SJSA1 (cell line): ENCODE measurements at places on chromosomes 2 and 18. TPM values are rescaled to one million over a fixed set of nuclear protein-coding genes. Genes with fewer than 3 reads are reported as not detected.

- DNase-seq, result no peak
Observed at GRCh38 chr2:182717816-182718215, 1.8 kb downstream of the DNAJC10 start.

DNA sequence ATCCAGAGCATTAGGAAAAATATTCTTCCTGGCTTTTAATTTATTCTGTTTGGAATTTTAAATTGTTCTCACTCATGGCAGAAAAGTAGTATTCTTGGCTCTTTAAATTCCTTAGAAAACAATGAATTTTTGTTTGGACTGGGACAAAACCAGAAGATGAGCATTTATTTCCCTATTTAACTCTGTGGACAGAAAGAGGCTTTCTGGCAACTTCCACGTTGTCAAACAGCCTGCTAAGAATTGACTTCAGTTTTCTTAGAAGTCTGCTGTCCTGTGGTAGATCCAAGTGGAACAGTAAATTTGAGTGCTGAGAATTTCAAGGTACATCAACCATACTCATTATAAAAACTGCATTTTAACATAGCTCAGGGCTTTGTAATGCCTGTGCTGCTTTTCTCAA, 83.8 kb downstream of the MGAT5 start:
- no peak for DNase-seq

Gene PLEKHH2
- total RNA-seq, result 4.5 and 9.4 TPM in 2 replicates

Gene TCF4
- 33.6 and 55.8 TPM in 2 replicates for total RNA-seq

- peak; percentile 23 for DNase-seq
Observed at GRCh38 chr18:75211953-75212750, 1.6 kb downstream of the TSHZ1 start.

DNA sequence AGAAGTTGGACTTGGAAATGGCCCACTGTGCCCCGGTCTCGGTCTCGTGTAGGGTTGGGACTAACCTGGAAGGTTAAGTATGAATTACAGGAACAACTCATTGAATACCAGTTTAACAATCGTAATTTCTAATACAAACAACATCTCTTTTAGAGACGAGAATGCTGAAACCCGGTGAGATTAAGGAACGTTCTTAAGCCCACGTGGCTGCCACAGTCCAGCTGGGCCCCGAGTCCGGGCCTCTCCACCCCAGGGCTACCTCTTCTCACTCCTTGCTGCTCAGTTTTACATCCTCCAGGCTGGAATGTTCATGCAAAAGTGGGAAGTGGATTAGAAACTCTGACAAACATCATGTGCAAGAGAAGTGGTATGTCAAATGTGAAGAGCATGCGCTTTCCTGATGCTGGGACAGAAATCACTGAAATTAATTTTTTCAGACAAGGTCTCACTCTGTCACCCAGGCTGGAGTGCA, 29.4 kb downstream of the NGEF start:
- DNase-seq, result no peak

GRCh38 chr18:11047817-11048216, 101.6 kb downstream of the PIEZO2 start:
- no peak for DNase-seq

DNA sequence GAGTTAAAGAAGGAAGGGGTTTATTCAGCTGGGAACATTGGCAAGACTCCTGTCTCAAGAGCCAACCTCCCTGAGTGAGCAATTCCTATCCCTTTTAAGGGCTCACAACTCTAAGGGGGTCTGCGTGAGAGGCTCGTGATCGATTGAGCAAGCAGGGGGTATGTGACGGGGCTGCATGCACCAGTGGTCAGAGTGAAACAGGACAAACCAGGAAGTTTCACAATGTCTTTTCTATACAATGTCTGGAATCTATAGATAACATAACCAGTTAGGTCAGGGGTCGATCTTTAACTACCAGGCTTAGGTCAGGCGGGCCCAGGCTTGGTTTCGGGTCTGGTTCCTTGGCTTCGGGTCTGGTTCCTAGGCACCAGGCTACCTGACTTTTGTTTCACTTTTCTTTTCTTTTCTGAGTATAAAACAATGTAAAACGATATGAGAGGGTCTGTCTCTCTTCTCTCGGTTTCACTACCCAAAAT, 30.1 kb upstream of the LIPG start:
- DNase-seq, result no peak

Gene MC5R
- not detected in 2 replicates for total RNA-seq

GRCh38 chr2:128941751-128942150, 623.1 kb upstream of the HS6ST1 start:
- no peak for DNase-seq

Gene FAM210A
- total RNA-seq, result 8.0 and 20.2 TPM in 2 replicates

Gene FOXI3
- total RNA-seq, result not detected in 2 replicates

Gene GNAL
- 1.9 and 5.5 TPM in 2 replicates for total RNA-seq

DNA sequence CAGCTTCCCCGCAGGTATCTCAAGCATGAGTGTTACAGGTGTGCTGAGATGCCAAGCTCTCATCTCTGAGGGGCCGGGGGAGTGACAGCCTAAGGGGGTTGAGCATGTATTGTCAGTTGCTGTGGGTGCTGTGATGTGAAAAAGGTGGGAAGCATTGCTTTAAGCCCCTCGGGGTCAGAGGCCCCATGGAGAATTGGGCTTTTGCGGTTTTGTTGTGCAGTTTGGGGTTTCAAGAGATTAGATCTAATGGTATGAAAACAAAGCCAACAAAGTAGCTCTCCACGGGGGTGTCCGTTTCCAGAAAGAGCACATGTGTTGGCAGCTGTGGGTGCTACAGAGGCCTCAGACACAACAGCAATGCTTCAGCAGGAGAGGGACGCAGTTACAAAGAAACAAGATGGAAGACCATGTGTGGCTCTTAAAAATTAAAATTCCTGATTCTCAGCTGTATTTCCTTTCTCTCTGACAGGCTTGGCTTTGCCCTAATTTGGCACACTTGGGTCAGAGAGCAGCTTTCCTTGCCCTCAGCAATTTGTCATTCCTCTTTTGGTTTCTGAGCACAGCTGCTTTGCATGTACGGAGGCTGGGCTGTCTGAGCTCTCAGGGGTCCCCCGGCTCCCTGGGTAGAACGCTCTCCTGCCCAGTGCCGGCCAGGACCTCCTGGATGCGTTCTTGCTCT, 69.9 kb downstream of the TMEM247 start:
- no peak for DNase-seq

DNA sequence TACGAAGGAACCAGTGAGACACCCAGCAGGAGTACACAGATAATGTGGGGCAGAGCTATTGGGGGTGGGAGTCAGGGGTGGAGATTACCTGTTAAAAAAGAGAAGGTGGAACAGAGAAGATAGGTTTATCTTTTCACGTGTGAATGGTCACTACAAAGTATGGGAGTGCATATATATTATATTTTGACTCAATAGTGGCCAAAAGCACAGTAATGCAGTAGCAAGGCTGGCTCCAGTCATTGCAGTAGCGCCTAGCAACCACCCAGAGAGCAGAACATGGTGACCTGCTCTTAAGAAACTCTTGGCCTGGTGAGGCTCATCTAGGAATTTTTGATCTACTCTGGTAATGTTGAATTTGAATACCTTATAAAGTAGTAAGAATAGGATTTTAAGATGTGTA, 1.0 kb downstream of the IMPACT start:
- DNase-seq, result no peak

GRCh38 chr2:10419553-10420257, 28.4 kb downstream of the ODC1 start:
- DNase-seq, result no peak

Gene RFTN2
- total RNA-seq, result 0.16 and 0.21 TPM in 2 replicates

- DNase-seq, result no peak
Observed at GRCh38 chr2:183079139-183079775, 710 bp downstream of the DUSP19 start.

DNA sequence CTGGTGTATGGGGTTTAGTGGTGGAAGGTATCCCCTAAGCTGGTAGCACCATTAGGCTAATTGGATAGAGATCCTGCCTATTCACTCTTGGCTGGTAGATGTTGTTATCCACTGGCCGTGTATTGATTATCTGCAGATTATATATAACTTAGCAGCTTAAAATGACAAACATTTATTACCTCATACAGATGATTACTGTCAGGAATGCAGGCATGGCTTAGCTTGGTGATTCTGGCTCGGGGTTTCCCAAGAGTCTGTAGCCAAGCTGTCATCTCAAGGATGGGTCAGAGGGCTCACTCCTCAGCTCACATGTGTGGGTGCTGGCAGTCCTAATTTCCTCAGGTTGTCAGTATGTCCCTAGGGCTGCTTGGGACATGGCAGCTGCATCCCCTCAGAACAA, 465.8 kb downstream of the PARD3B start:
- DNase-seq, result no peak

- no peak for DNase-seq
Observed at GRCh38 chr2:118102433-118103082, 14.3 kb downstream of the INSIG2 start.

Gene C2orf66
- 0.05 TPM in 1 of 2 replicates, not detected in the other for total RNA-seq

Gene CFAP221
- not detected in 2 replicates for total RNA-seq
